ENCODE measurements at places on chromosomes 13 and 19.

- no peak for DNase-seq
Observed at GRCh38 chr13:97413694-97414093, 20.3 kb upstream of the RAP2A start.

DNA sequence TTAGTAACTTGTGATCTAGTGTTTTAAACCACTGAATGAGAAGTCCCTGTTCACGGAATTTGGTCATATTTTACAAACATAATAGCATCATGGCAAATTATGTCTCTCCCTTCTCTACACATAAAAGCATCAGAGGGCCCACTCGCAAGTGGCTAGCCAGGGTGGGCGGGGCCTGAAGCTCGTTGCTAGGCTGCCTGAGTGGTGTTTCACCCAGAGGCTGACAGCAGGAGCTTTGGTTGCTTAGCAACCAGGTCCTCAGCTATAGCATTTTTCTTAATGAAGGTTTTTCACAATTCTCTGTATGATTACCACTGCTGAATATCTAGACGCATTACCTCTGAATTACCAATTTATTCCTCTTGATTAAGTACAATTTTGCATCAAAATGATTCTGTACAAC lies 126.5 kb downstream of the NALCN start:
- peak; percentile 26 for DNase-seq

GRCh38 chr19:34759218-34759917 lies 13.6 kb downstream of the ZNF599 start:
- no peak for DNase-seq

DNA sequence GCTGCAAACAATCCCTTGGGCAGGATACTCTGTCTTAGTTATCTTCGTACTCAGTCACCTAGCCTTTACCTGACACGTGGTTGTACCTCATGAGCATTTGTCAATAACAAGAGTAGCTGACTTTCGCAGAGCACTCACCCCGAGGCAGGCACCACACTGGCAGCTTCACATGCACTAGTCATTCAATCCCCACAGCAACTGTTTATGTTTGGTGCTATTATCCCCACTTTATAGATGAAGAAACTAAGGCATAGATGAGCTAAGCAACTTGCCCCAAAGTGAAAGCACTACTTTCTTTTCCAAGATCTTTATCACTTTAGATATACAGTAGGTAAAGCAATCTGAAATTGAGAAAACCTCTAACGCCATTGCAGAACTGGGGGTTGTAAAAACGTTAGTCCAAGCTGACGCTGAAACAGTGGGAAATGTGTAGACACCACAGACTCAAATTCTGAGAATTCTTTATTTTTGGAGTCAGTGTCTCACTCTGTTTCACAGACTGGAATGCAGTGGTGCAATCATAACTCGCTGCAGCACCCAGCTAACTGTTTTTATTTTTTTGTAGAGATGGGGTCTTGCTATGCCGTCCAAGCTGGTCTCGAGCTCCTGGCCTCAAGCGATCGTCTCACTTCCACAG lies 446.0 kb downstream of the FOXO1 start:
- no peak for DNase-seq

- no peak for DNase-seq
Observed at GRCh38 chr19:36092566-36092965, 18.4 kb upstream of the OVOL3 start.

DNA sequence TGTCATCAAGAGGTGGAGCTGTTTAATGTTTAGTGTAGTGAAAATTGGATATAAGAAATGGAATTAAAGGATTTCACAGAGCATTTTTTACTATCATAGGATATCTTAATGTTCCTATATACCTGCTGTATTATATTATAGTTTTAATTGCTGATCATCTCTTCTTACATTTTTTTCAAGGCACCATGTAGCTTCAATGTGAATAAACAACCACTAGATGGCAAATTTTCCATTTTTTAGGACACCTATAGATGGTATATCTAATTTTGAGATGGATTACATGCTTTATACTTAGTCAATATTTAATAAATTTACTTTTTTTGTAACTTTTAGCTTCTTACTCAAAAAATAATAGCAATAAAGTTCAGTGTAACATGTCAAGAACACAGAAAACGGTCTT lies 9.0 kb upstream of the ATXN8OS start:
- no peak for DNase-seq

- DNase-seq: peak; percentile 75
Observed at GRCh38 chr19:45455707-45456499, 11.9 kb upstream of the FOSB start.

DNA sequence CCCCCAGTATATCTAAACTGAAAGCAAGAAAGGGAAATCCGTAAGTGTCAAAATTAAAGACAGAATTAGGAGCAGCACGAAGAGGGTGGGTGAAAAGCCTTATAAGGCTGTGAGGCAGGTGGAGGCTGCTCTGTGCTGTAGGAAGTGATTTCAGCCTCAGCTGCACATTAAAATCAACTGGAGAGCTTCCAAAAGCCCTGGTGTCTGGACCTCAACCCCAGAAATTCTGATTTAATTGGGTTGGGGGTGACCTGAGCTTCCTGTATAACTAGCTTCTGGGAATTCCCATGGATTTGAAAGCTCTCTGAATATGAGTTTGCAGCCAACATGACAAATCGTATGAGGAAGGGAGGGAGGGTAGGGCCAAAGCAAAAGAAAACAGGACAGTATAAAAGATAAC lies 242.4 kb upstream of the TMTC4 start:
- no peak for DNase-seq

GRCh38 chr19:50906217-50906616 lies 5.0 kb downstream of the KLK4 start:
- DNase-seq: peak; percentile 26

- DNase-seq: no peak
Observed at GRCh38 chr19:10699650-10700335, 1.4 kb upstream of the QTRT1 start.

DNA sequence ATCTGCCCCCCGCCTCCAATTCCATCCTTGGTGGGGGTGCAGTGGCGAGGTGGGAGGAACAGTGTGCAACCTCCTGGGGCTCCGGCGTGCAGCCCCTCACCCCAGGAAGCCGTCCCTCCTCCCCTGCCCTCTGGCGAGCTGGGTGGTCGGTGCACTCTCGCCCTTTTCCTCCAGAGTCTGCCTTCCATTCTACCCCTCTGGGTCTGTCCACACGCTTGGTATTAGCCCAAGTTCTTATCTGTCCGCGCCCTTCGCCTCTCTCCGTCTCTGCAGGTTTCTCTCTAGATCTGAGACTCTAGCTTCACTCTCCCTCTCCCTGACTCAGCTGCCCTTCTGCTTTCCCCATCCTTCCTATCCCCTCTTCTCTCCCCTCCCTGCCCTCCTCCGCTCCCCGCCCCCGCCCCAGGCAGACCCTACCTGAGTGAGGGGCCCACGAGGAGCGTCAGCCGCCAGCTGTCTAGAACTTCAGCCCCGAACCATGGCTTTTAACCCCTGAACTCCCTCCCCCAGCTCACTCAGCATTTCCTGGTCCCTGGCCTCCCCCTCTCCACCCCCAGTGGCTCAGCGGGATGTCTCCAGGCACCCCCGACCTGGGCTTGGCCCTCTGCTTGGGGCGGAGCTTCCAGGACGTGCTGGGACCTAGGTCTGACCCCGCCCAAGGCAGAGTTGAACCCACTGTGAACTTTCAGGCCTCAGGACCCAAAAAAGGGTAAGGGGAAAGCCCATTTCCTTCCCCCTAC lies 499 bp upstream of the KLK13 start:
- DNase-seq: no peak

Data from progenitor cell of endocrine pancreas (in vitro differentiated cells).